ENCODE measurements at places on chromosomes 12 and 14.
A peak's percentile ranks its signal among the peaks of the same experiment; 100 is the strongest.

DNA sequence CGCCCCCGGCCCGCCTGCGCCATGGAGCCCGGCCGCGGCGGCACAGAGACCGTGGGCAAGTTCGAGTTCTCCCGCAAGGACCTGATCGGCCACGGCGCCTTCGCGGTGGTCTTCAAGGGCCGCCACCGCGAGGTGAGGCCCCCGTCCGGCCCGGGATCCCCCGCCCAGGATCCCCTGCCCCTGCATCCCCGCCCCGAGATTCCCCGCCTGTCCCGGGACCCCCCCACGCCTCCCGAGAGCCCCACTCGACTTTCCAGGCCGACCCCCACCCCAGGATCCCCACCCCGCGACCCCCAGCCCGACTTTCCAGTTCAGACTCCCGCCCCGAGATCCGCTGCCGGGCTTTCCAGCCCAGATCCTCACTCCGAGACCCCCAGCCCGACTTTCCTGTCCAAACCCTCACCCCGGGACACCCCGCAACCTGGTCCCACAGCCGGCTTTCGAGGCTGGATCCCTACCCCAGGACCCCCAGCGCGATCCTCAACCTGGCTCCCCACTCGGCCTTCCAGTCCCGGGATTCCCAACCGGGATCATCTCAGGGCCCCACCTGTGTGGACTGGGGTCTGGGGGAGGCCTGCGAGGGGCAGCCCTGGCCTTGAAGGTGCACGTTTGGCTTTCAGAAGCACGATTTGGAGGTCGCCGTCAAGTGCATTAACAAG, 688 bp downstream of the ULK1 start:
- no peak for DNase-seq

DNA sequence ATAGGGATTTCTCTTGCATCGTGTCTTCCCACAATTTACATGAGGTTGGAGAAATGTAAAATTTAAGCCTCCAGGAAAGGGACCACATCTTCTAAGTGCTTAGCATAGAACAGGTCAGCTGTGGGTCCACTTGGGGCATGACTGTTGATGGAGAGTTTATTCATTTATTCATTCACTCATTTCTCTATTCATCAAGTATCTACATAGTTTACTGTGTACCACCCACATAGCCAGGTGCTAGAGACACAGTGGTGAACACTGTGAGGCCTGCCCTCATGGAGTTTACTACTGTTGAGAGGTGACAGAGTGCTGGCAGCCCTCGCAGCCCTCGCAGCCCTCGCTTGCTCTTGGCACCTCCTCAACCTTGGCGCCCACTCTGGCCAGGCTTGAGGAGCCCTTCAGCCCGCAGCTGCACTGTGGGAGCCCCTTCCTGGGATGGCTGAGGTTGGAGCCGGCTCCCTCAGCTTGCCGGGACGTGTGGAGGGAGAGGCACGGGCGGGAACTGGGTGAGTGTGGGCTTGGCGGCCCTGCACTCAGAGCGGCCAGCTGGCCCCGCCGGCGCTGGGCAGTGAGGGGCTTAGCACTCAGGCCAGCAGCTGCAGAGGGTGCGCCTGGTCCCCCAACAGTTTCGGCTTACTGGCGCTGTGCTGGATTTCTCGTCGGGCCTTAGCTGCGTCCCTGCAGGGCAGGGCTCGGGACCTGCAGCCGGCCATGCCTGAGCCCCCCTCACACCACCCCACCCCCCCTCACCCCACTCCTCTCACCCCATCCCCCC, 1.7 kb upstream of the JPH4 start:
- DNase-seq = no peak

- DNase-seq = no peak
Measured at GRCh38 chr12:96902076-96902475, 5.0 kb upstream of the NEDD1 start.

GRCh38 chr12:3313675-3314663, 177.0 kb upstream of the PRMT8 start:
- no peak for DNase-seq

DNA sequence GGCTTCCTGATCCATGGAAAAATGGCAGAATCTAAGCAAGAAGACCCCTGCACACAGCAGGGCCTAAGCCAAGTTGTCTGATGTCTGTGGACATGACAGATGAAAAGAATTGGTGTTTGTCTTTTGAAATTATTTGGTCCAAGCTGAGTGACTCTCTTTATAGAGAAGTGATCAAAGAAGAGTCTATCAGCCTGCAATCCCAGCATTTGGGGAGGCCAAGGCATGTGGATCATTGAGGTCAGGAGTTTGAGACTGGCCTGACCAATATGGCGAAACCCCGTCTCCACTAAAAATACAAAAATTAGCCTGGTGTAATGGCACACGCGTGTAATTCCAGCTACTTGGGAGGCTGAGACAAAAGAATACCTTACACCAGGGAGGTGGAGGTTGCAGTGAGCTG, 64.8 kb upstream of the TUNAR start:
- DNase-seq = no peak

- DNase-seq = no peak
Measured at GRCh38 chr14:35044939-35045797, 904 bp upstream of the FAM177A1 start.

DNA sequence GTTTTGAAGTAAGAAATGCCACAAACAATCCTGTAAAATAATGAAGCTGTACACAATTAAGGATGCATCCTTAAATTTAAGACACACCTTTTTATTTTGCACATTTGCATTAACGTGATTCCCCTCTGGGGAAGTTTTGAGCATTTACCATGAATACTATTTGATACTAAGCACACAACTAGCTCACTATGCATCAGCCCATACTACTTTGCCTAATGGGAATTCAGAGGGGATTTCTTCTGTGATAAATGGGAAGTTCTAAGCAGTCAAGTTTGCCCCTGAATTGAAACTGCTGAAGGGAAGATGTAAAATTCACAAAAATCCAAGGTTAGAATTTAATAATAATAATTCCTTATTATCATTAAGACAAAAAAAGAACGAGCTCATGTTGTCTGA, 27.4 kb downstream of the SINHCAF start:
- DNase-seq = no peak

DNA sequence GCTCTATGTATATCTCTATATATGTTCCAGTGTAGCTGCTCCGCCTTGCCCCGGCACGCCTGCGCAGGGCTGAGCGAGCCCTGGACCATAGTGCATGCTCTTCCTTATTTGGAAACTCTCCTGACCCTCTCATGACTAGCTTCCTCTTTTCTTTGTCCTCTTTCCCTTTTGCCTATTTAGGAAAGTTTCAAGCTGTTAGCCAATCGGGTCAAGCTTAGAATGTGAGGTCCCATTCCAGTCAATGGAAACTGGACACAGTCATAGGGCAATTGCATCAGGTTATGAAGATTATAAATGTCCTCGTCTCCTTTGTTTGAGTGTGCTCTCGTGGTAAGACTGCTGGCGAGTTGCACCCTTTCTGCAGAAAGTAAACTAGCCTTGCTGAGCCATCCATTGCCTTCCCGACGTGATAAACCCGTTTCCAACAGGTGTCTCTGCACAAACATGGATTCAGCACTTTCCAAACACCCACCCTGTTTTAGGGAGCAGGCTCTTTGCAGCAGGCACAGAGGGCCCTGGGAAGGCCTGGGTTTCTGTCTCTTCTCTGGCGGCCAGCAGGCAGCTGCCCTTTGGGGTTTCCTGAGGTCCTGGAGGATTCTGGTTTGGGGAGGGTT, 30.9 kb downstream of the CCDC92 start:
- DNase-seq = peak; percentile 51

DNA sequence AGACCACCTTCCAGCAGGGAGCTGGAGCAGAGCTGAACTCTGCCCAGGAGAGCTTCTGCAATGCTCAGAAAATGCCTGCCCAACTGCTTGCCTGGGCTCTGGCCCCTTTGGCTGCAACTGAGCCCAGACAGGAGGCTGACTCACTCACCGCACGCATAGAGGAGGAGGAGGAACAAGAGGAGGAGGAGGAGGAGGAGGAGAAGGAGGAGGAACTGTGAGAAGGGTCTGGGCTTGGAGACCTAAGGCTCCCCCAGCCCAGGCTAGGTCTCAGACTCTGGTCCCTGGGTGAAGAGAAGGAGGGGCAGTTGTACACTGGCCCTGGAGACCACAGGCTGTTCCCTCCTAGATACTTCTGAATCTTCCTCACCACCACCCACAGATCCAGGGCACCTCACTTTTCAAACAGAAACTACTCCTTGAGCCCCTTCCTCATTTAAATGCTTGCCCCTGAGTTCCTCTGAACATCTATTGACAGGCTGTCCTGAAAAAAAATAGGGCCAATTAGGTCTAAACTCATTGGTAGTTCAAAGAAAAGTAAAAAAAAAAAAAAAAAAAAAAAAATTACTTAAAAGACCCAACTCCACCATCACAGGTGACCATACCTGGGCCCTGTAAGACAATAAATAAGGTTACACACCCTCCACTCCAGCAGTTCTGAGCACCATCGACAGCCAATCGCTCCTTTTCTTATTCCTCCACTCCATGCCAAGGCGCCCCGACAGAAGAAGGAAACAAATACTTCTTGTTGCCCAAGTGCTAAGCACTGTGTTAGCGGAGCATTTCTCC, 674 bp downstream of the VDR start:
- DNase-seq = peak; percentile 72

- DNase-seq = no peak
Measured at GRCh38 chr14:53148671-53149070, 4.5 kb downstream of the DDHD1 start.

GRCh38 chr14:67582061-67582460, 18.0 kb downstream of the PIGH start:
- DNase-seq = no peak

DNA sequence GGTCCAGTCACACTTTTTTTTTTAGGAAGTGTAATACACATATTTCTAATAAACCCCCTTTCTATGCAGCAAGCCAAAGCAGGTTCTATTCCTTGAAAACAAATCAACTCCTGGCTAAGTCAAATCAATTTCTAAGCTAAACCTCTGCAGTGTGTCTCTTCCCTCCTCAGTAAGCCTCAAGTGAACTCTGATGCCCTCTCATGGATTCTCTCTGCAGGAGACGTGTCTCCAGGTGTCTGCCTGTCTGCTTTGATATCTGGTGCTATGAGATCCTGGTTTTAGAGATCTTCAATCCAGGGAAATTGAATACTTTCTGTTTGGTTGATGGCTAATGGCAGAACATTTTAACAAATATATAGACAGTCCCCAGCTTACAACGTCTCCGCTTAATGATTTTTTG, 791.7 kb downstream of the AACS start:
- no peak for DNase-seq

DNA sequence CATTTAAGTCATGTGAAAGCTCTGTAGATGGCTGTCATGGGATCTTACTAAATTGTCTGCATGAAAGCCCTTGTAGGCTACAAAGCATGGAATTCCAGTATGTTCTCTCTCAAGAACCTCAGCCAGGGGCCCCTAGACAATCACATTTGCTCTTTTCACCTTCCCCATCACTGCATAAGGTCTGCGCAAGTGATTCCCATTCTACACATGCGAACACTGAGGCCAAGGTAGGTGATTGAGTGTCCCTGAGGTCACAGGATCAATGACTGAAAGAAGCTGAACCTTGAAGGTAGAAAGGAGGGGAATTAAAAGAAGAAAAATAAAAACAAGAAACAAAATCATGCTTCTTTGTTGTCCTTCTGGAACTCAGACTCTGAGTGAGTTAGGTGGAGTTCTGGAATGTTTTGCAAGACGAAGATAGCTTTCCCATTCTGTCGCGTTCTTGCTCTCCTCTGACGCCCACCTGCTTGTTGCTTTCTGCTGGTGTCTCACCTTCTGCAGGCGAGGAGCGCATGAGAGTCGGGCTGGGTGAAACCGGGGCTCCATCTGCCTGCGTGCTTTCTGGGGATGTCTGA, 79.9 kb downstream of the SPRING1 start:
- no peak for DNase-seq

- no peak for DNase-seq
Measured at GRCh38 chr12:92764831-92765230, 62.0 kb downstream of the PLEKHG7 start.

All from GDM1 (cell line).